ENCODE measurements at places on chromosomes 11 and 22.

DNA sequence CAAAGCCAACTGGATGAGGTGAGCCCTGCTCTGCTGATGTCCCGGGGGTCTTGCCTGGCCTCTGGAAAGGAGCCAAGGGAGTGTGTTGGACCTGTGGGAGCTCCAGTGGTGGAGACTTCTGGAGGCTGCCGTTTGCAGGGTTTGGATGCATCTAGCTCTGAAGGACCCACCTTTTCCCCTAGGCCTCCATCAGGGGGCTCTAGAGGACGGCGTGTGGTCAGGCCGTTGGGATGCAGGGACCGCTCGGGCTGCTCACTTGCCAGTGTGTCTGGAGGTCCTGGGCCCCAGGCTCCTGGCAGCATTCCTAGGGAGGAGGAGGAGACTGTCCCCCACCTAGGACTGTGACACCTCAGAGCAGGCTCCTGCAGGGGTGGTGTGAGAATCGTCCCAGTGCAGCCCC, 58.3 kb downstream of the PRDM11 start:
- no peak for DNase-seq

DNA sequence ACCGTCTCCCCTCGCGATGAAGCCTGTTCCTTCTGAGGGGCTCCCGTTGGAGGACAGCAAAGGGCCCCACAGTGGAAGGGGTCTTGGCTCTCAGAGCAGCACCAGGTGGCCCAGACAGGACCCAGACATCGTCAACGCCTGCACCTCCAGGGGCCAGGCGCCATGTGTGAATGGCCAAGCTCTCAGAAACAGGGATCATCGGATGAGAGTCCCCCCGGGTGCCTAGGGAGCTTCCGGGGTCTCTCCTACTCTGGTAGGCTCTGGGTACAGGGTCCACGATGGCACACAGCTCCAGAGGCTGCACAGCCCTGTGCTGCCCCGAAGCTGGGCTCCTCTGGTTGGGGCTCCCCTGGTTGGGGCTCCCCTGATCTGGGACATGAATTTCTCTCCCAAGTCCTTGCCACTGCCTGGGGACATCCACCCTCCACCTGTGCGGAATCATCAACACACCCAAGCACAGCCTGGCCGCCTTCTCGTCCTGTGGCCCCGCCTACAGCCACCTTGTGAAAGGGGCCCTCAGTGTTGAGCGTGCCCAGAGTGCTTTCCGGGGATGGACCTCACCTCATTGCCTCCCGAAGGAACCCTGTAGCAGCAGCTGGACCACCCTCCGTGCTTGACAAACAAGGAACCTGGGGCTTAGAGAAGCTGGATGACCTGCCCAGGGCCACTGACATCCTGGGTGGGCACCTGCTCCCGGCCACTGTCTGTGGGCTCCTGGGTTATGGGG, 929.0 kb downstream of the BRD1 start:
- DNase-seq, result no peak

GRCh38 chr22:18091916-18092526, 14.2 kb downstream of the PEX26 start:
- no peak for DNase-seq

DNA sequence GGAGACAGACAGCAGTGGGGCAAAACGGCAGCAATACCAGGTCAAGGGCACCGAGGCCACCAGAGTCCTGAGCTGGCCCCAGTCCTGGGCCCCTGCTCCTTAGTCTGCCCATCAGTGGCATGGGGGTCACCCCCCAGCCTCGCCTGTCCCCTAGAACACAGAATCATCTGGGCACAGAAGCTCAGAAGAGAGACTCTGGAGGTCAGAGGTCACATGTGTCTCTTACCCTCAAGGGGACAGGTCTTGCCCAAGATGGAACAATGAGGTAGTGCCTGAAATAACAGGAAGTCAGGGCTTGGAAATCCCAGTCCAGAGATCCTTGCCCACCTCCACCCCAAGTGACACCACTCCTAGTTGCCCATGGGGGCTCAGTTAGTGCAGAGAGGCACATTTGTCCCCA, 20.6 kb downstream of the PDE2A start:
- no peak for DNase-seq

GRCh38 chr11:85809863-85810262, 1.1 kb downstream of the SYTL2 start:
- no peak for DNase-seq

- no peak for DNase-seq
These were observed 612 bp downstream of the GTSE1 start for GRCh38 chr22:46297151-46297812.

- no peak for DNase-seq
These were observed 19.2 kb downstream of the TBX1 start for GRCh38 chr22:19779685-19780268.

GRCh38 chr22:32627091-32627490, 152.5 kb downstream of the FBXO7 start:
- DNase-seq, result no peak

DNA sequence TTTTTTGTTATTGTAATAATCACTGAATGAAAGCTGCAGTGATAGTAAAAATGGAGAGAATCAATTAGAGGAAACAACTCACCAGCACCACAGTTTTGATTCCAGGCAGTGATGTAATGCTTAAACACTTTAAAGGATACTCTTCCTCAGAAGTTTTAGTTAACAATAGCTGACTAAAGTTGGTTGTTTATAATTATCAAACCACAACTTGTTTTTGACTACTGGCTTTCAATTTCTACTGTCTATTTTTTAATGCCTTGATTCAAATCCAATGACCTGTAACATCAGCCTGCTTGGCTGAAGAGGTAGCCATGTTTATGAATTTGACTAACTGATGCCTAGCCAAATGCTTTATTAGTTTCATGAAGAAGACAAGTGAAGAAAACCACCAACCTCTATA, 18.2 kb upstream of the CASP12 start:
- DNase-seq, result no peak

GRCh38 chr11:12914400-12914912, 94.7 kb upstream of the RASSF10 start:
- no peak for DNase-seq
